Skin of body (tissue), 3 donors: ENCODE measurements at places on chromosomes 16 and 17. TPM values are rescaled to one million over a fixed set of nuclear protein-coding genes. Genes with fewer than 3 reads are reported as not detected.

The SLC5A10 gene
- total RNA-seq = 0.20 TPM

The ZNF385C gene
- total RNA-seq = 1.3 TPM

The NME3 gene
- 18.1 TPM for total RNA-seq

- DNase-seq = no peak
Observed at GRCh38 chr17:45958994-45959665, 39.9 kb upstream of the STH start.

GRCh38 chr16:23452221-23452571 is 793 bp downstream of the COG7 start:
- DNase-seq = no peak
